ENCODE measurements at places on chromosomes 1 and 21. TPM values are rescaled to one million over a fixed set of nuclear protein-coding genes. Genes with fewer than 3 reads are reported as not detected.
A peak's percentile ranks its signal among the peaks of the same experiment; 100 is the strongest.

Gene TCHHL1
- not detected for total RNA-seq

- H3K4me1 ChIP-seq = no peaks in the 10 kb centered on the region
- DNase-seq = no peak
- no peaks in the 10 kb centered on the region for H3K36me3 ChIP-seq
- H3K4me3 ChIP-seq = no peak overlapping the region
- H3K27ac ChIP-seq = no peak overlapping the region
- peaks cover 5% of the 10 kb centered on the region for H3K27me3 ChIP-seq
These were observed 89.1 kb upstream of the USP24 start for GRCh38 chr1:55304229-55304740.

DNA sequence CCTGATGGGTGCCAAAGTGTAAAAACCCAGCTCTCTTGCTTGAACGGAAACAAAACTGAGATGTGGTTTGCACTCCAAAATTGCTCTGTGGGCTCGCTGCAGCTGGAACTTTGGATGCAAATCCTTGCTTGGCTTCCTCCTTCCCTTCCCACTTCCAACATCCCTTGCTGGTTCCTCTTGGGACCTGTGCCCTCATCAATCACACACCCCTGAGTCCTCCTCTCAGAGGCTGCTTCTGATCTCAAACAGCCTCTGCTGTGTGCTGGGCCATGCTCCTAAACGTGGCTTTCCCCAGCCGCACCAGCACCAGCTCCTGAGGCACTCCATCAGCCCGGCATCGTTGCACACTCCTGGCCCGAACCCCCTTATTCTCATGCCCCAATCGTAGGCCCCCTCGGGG lies 124.3 kb upstream of the RAB4A start:
- H3K4me3 ChIP-seq = no peak overlapping the region
- no peak for DNase-seq
- H3K27ac ChIP-seq = no peak overlapping the region
- peaks cover 55% of the 10 kb centered on the region for H3K27me3 ChIP-seq
- H3K36me3 ChIP-seq = no peaks in the 10 kb centered on the region

DNA sequence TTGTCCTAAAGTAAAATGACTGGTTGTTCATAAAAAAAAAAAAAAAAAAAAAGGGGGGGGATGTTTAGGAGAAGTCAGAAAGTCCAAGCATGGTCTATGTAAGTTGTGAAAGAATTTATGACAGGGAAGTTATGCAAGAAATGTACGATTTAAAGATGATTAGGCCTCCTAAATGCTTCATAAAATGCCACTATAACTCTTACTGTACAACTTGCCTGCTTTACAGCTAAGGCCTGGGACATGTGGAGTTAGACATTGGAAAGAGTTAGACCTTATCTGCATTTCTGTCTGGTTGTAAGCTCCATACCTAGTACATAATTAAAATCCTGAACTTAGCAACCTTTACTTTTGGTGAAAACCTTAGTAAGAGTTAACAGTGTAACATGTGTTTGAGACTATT lies 150.0 kb downstream of the TPR start:
- no peaks in the 10 kb centered on the region for H3K36me3 ChIP-seq
- H3K4me3 ChIP-seq = no peak overlapping the region
- H3K4me1 ChIP-seq = no peaks in the 10 kb centered on the region
- H3K27ac ChIP-seq = no peak overlapping the region
- H3K27me3 ChIP-seq = peaks cover 3% of the 10 kb centered on the region

GRCh38 chr1:64955097-64956009 lies 11.0 kb downstream of the JAK1 start:
- H3K4me1 ChIP-seq = peaks cover 18% of the 10 kb centered on the region
- H3K27ac ChIP-seq = peak overlapping the region; percentile 53
- no peak overlapping the region for H3K4me3 ChIP-seq
- H3K36me3 ChIP-seq = no peaks in the 10 kb centered on the region
- no peak for DNase-seq

DNA sequence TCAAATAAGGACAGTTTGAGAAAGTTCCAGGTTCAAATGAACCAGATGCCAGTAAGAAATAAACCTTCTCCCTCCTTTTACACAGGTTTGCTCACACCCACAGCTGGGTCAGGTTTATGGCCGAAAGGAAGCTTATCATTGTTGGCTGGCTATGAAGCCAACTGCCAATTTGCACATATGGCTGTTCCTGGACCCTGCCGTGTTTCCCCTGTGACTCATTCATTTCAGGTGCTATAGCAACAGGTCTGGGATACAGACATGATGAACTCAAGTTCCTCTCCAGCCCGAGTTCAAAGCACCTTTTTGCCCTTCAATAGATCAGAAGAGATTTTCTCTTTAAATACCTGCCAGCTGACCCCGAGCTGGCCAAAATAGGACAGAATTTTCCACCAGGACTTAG lies 134.4 kb upstream of the SMYD2 start:
- H3K36me3 ChIP-seq = no peaks in the 10 kb centered on the region
- DNase-seq = no peak
- H3K4me3 ChIP-seq = no peak overlapping the region
- no peaks in the 10 kb centered on the region for H3K4me1 ChIP-seq

GRCh38 chr1:218728898-218729565 lies 383.9 kb downstream of the TGFB2 start:
- no peaks in the 10 kb centered on the region for H3K27me3 ChIP-seq
- H3K4me1 ChIP-seq = no peaks in the 10 kb centered on the region
- H3K4me3 ChIP-seq = no peak overlapping the region

Gene SWT1
- 2.2 TPM for total RNA-seq

Gene FCRL6
- total RNA-seq = not detected

DNA sequence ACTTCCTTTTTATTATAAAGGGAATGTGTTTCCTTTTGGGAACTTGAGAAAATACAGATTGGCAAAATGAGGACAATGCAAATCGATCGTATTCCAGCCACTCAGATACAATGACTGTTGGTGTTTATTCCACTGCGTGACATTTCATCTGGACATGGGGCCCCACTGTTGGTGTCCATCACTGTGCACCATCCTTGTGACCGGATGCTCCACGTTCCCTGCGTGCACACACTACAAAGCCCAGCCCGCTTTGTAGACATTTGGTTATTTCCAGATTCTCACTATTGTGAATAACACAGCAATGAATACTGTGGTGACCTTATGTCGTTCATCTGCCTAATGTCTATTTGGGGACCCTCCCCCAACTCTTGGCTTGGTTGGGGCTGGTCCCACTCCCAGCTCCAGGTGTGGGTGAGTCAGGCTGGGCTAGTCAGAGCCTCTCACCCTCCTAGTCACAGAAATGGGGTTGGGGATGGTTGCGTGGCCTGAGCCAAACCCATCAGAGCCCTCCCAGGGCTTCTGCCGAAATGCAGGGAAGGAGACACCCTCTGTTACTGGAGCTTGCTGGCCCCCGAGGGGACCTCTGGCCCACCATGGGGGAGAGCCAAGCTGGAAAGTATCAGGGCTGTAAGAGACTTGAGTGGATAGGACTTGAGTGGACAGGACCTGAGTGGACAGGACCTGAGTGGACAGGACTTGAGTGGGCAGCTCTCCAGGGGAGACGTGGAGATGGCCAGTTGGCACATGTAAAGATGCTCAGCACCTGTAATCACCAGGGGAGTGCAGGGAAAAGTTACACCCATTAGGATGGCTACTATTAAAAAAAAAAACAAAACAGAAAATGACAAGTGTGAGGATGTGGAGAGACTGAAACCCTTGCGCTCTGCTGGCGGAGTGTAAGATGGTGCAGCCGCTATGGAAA lies 57.1 kb upstream of the ADARB1 start:
- no peaks in the 10 kb centered on the region for H3K36me3 ChIP-seq
- H3K27ac ChIP-seq = no peak overlapping the region
- peaks cover 55% of the 10 kb centered on the region for H3K4me1 ChIP-seq
- no peak overlapping the region for H3K4me3 ChIP-seq
- no peak for DNase-seq
- H3K27me3 ChIP-seq = peaks cover 90% of the 10 kb centered on the region

Gene S100A7A
- not detected for total RNA-seq

Gene LMOD1
- 0.54 TPM for total RNA-seq

- no peak overlapping the region for H3K27ac ChIP-seq
- H3K4me1 ChIP-seq = no peaks in the 10 kb centered on the region
- H3K27me3 ChIP-seq = no peaks in the 10 kb centered on the region
- H3K36me3 ChIP-seq = no peaks in the 10 kb centered on the region
These were observed 561.9 kb upstream of the ADGRL4 start for GRCh38 chr1:79568411-79568810.
